ENCODE measurements at places on chromosomes 5 and 9. TPM values are rescaled to one million over a fixed set of nuclear protein-coding genes. Genes with fewer than 3 reads are reported as not detected.

Gene CARD9
- 0.36 TPM for total RNA-seq

DNA sequence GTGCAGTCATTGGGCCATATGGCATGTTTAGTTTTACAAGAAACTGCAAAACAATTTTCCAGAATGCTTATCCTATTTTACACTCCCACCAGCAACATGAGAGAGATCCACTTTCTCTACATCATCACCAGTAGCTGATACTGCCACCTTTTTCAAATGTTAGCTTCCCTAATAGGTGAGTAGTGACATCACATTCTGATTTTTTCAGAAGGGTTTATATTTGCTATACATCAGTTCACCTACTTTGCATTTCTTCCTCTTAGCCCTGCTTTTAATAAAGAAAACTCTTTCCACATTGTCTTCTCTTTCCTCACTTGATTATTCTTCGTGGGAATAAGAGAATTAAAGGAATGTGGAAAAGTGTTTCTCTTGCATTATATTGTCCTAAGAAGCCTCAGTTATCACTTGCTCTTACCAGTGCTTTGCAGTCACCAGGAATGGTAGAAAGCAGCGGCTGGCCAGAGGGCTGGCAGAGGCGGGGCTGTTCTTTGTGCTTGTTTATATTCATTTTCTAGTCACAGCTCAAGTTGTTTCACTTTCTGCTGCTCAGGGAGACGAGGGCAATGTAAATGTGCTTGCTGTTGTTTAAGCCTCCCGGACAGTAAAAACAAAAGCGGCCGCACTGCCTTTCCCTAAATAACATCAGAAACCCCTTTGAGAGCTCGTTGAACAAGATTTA lies 164.8 kb downstream of the HSD17B3 start:
- DNase-seq = peak; percentile 79

GRCh38 chr5:14039576-14039975 lies 95.1 kb upstream of the DNAH5 start:
- DNase-seq = no peak

Gene LCN1
- not detected for total RNA-seq

DNA sequence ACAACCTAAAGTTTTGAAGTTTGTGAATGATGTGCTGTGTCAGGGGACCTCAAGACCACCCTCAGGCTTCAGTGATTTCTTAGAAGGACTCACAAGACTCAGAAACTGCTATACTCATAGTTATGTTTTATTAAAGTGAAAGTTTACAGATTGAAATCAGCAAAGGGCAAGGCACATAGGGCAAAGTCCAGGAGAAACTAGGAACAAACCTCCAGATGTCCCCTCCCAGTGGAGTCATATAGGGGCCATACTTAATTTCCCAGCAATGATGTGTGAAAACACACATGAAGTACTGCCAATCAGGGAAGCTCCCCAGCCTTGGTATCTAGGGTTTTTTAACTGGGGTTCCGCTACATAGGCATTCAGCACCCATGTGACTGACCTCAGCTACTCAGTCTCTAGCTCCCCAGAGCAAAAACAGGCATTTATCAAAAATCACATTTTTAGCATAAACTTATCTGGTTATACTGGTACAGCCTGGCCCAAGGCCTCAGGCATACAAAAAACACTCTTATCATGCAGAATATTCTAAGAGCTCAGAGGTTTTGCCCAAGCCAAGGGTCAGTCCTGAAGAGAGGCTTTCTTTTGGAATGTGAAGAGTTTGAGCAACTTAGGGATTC lies 74.7 kb upstream of the ANKRD55 start:
- DNase-seq = no peak

DNA sequence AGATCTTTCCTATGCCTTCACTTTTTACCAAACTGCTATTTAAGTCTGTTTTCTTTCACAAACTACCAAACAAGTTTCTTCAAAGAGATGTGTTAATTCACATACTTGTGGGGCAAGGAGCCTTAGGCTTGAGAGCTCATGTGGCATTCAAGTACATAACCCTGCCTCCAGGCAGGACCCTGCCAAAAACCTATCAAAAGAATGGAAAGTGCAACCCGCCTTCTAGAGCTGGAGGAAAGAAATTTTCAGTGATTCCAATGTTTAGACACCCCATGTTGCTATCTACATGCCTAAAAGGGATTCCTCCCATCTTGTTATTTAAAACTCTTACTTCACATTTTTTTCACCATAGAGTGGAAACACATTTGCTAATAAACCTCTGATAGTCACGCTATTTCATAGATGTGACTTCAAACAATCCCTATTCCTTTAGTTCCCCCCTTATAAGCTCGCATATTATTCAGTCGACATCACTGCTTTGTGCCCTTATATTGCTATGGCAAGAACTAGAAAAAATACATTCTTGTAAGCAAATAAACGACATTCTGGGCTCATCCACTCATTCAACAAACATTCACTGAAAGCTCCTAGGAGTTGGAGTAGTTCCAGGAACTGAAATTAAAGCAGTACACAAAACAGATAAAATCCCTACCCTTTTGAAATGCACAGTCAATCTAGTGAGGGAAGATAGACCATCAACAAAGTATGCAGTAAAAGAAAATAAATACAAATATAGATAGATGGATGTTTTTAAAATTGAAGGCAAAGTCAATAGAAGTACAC lies 518.1 kb downstream of the ELAVL2 start:
- no peak for DNase-seq

Gene NR5A1
- not detected for total RNA-seq

Gene CARTPT
- not detected for total RNA-seq

DNA sequence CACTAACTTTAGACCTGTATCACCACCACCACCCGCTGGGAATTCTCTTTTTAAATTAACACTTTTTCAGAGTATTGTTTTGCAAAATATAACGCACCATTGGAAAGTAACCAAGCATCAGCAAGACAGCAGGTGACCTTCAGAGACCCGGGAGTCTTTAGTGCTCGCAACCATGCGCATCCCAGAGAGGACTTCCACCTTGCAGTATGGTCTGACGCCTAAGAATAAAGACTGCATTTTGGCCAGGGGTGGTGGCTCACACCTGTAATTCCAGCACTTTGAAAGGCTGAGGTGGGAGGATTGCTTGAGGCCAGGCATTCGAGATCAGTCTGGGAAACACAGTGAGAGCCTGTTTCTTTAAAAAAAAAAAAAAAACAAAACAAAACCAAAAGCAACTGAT lies 113.8 kb downstream of the MED27 start:
- DNase-seq = no peak

Gene CLPTM1L
- total RNA-seq = 176 TPM

Gene CNTRL
- total RNA-seq = 21.5 TPM

- DNase-seq = no peak
These were observed 113.7 kb upstream of the OTULINL start for GRCh38 chr5:14467886-14468285.

- DNase-seq = no peak
These were observed 97.2 kb upstream of the BASP1 start for GRCh38 chr5:17120209-17120608.

Gene FBXO4
- total RNA-seq = 14.8 TPM

Measured in Daoy (cell line).